Muscle of leg (tissue), 16 donors: ENCODE measurements at places on chromosomes 2 and 18. TPM values are rescaled to one million over a fixed set of nuclear protein-coding genes. Genes with fewer than 3 reads are reported as not detected.
A peak's percentile ranks its signal among the peaks of the same experiment; 100 is the strongest.

DNA sequence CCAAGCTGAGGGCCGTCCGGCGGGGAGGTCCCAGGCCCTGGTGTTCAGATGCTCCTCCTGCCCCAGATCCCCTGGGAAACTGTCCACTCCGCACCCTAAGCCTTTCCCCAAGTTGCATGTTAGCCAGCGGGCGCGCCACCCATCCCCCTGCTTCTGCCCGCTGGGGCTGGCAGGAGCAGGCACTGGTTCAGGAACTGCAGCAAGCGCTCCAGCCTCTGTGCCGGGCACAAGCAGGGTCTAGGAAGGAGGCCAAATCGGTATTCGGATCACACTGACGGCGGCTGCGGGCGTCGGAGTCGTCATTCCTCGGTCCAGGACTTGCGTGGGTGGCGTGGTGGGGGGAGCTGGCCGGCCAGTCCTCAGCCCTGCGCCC is 53.7 kb downstream of the FAM168B start:
- DNase-seq: no peak

GRCh38 chr2:102971701-102972100 is 209.9 kb downstream of the TMEM182 start:
- DNase-seq: no peak

GRCh38 chr2:188870289-188870688 is 103.9 kb upstream of the COL3A1 start:
- no peak for DNase-seq

- DNase-seq: peak; percentile 32
These were observed 2.8 kb downstream of the RHOB start for GRCh38 chr2:20449501-20450200.

GRCh38 chr2:59885541-59885940 is 667.9 kb downstream of the BCL11A start:
- DNase-seq: peak; percentile 39

- DNase-seq: no peak
These were observed 9.6 kb downstream of the FBXO15 start for GRCh38 chr18:74137920-74138538.

DNA sequence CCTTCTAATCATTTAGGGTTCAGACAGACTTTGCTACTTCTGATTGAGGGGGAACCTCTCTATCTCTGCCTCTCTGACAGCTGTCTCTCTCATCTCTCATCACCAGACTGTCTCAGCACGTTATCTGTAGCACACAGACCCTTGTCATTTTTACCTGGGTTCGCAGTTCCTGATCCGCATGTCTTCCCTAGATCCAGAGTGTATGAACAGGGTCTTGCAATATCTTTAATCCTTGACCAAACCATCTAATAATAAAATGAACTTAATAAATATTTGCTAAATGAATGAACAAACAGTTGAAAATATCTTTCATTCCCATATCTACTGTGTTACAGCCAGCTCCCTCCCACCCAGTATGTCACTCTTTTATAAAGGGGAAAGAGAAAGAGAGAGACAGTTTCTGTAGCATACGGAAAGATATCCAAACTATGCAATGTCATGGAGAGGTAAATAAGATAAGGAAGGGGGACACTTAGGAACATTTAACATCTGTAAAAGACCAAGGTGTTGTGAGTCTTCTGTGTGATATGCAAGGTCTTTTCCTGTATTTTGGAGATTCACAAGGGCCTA is 507.6 kb downstream of the SUCLG1 start:
- no peak for DNase-seq

DNA sequence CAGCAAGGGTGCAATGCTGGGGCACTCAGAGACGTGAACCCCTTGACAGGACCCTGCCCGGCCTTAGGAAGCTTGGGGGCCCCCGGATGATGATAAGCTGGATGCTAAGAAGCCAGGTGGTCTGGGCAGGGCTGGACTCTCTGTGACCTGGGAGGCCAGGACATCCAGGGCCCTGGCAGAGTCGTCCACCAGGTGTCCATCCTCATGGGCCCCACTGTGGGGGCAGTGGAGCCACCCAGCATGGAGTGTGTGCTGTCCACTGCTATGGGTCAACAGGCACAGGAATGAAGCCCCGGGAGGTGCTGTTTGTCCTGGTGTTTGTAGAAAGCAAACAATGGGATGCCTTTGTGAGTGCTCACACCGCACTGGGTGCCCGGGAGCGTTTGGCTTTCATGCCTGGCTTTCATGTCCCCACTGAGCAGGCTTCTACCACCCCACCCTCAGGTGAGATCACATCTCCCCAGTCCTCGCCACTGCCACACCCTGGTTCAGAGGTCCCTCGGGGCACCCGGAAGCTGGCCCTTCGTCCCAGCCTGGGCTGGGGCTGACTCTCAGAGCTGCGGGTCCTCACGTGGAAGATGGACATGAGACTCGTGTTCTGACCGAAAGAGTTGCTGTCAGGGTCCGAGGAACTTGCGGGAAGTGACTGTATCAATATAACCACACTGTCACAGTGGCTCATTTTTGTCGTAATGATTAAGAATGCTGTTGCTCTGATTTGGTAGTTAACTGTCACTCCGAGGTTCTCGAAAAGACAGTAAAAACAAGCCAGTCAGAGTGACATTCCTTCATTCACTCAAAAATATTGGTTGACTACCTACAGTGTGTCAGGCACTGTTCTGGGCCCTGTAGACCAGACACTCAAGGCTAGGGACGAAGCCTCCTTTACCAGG is 53.3 kb downstream of the INHBB start:
- no peak for DNase-seq

- DNase-seq: no peak
These were observed 10.2 kb upstream of the ARHGAP28 start for GRCh38 chr18:6719098-6719846.

DNA sequence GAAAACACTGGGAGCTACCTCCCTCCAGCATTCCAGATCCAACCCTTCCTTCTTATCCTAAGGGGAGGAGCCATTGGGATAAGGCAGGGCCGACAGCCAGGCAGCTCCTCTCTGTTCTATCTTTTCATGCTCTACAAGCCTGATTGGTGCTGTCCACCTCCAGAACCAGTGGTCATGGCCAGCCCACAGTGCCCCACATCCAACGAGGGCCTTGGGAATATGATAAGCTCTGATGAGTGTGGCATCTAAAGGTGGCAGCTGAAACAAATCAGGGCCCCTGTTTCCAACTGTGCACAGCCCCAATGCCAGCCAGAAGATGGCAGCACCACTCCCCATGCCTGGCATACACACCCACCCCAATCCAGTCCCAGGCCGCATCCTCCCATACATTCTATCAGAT is 329.3 kb downstream of the C1D start:
- DNase-seq: no peak

GRCh38 chr2:25976983-25977741 is 5.1 kb downstream of the KIF3C start:
- no peak for DNase-seq

DNA sequence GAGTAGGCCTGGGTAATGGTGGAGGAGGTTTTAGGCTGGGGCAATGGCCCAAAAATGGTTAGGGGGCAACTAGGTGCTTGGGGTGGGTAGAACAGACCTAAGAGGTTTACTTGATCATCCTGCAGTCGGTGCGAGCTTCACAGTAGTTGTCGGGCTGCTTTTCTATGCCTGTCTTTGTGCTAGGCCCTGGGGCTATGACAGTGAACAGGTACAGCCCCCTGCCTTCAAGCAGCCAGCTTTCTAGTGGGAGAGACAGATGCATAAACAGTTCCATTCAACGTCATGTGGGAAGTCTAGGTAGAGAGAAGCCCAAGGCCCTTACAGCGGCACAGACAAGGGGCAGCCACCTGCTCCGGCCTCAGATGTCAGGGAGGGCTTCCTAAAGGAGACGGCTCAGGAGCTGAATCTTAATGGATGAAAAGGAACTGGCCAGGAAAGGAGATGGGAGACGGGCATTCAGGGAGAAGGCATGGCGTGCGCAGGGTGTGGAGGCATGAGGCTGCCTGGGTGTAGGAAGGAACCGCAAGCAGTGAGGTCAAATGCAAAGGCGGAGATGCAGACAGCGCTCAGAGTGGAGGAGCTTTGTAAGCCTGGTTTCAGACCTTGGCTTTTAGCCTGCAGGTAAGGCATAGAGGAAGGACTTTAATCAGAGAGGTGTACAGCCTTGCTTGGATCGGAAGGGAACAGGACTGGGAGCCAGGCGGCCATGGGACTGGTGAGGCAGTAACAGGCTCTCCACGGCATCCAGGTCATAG is 6.0 kb downstream of the CTIF start:
- no peak for DNase-seq

DNA sequence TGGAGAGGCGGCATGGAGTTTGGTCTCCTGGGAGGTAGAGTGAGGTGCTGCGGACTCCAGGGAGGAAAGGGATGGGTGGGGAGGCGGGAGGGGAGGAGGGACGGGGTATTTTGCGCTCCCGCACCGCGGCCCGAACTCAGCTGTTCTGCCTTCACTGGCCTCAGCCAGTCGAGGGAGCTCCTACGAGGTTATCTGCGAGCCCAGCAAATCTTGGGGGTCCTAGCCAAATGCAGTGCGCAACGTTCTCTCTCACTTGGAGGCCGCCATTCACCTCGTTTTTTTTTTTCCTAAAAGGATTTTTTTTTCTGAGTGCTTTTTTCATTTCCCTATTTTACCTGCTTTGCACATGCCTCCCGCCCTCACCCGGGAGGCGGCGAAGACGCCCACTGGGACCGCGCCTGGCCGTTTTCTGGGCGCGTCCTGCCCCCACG is 877 bp upstream of the BCL2L11 start:
- peak; percentile 36 for DNase-seq

GRCh38 chr2:240557808-240558207 is at the start of gene ANKMY1:
Gene ANKMY1 (minus strand): TSS chr2:240557988. CDS start chr2:240557335, 653 bp downstream.
- peak; percentile 72 for DNase-seq

GRCh38 chr18:61606068-61606660 is 272.9 kb downstream of the CDH20 start:
- DNase-seq: peak; percentile 60

- DNase-seq: no peak
These were observed 818.7 kb downstream of the BCL11A start for GRCh38 chr2:59734743-59735142.

DNA sequence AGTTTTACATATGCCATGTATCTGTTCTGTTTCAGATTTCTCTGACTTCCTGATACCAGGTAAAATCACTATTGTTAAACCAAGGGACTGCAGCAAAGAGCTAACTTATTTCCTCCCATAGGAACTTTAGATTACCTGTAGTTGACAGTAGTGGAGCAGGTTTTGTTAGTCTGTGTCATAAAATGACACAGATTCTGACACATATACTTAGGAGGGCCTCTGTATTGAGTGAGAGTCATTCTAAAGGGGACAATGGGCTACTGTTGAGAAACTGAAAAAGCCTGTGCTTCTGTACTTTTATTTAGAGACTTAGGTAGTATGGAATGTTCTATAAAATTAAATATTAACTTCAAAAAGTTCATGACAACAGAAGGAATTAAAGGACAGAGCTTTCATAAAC is 48.2 kb downstream of the KCMF1 start:
- no peak for DNase-seq

GRCh38 chr2:174730698-174731018 is 33.6 kb downstream of the CHRNA1 start:
- no peak for DNase-seq

DNA sequence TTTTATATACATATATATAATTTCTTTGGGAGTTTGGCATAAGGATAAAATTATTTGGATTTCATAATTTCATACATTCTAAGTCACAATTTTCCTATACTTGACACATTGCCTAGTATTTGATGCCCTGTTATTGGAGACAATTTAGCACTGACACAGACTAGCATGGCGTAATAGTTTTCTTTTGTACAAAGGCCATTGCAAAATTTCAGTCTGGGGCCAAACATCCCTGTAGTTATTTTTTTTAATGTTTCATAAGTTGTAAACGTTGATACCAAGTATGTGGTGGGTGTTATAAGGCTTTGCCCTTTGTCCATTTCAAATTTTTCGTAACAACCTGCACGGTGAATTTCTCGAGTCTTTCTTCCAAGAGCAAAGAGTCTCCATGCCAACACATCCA is 95.7 kb upstream of the NRP2 start:
- no peak for DNase-seq

DNA sequence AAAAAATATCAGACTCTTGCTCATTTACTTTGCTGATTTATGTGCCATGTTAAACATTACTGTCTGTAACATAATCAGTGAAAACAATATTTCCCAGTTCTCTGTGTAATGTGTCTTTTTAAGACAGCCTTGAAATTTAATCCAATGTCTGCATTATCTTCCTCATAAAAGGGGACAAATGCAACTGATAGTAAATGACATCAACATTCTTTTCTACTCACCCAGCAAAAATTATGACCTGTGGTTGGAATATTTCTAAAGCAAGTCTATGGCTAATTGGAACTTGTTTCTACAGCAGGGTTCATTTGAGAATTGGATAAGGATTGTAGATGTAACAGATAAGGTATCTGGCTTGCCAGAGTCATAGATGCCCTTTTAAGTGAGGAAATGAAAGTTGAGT is 34.8 kb downstream of the C1D start:
- DNase-seq: no peak

- DNase-seq: no peak
These were observed 26.6 kb upstream of the CATIP start for GRCh38 chr2:218329826-218330593.

GRCh38 chr2:239912171-239912937 is 112.8 kb downstream of the NDUFA10 start:
- DNase-seq: no peak

DNA sequence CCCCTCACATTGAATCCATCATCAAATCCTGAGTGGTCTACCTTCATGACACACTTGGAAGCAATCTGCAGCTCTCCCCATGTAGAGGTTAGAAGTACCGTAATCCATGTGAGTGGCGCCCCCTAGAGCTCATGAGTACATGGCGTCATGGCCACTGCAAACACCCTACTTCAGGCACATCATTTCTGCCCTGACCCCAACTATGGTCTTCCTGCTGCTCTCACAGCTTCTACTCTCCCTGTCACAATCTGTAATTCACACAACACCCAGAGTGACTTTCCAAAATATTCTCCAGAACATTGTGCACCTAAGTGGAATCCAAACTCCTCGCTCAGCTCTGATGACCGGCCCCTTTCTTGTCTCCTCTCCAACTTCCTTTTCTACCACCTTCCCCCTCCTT is 141.9 kb downstream of the ANKRD44 start:
- no peak for DNase-seq

OSBPL6 gene
- polyA plus RNA-seq: 5.1 TPM

CLEC4F gene
- polyA plus RNA-seq: 0.39 TPM

GPR17 gene
- polyA plus RNA-seq: 2.8 TPM

ADD2 gene
- 2.4 TPM for polyA plus RNA-seq

IL36A gene
- not detected for polyA plus RNA-seq

HSPE1 gene
- polyA plus RNA-seq: 135 TPM
